T-helper 2 cell (primary cell): ENCODE measurements at places on chromosomes 13 and 19.

DNA sequence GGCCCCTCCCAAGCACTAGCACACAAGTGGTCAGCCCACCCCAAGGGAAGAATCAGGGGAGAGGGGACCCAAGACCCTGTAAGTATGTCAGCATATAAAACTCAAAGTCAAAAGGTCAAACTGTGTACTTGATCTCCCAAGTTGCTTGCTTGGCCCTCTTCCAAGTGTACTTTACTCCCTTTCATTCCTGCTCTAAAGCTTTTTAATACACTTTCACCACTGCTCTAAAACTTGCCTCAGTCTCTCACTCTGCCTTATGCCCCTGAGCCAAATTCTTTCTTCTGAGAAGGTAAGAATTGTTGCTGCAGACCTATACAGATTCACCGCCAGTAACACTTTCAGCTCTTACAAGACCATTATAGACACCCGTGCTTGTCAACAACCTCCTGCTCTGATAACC is 15.1 kb upstream of the RNASEH2B start:
- no peak for DNase-seq

DNA sequence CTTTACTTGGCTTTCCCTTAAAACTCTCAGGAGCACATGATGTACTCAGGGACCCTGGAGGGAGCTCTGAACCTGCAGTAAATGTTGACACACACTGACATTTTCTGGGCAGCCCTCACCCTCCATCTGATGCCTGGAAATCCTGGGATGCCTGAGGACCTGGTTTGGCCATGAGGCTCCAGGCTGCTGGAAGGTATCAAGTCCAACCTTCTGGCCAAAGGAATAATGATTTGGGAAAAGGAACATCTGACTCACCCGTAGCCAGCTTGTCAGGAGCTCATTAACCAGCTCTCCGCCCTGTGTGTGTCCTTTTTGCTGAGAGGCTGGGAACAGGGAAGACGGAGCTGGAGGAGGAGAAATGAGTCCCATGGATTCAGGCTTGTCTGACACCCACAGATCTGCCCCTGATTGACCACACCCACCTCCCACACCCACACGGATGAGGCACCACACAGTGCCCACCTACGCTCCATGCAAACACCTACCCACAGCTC is 10.3 kb downstream of the ZNF558 start:
- no peak for DNase-seq

DNA sequence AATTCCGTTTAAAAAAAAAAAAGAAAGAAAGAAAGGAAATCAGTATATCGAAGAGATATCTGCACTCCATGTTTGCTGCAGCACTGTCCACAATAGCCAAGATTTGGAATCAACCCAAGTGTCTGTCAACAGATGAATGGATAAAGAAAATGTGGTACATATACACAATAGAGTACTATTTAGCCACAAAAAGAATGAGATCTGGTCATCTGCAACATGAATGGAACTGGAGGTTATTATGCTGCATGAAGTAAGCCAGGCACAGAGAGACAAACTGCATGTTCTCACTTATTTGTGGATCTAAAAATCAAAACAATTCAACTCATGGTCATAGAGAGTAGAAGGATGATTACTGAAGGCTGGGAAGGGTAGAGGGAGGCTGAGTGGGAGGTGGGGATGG is 16.3 kb downstream of the ZNF565 start:
- DNase-seq = no peak

GRCh38 chr13:48038761-48039160 is 1.2 kb downstream of the NUDT15 start:
- no peak for DNase-seq

- no peak for DNase-seq
Measured at GRCh38 chr13:38350114-38350617, 515 bp downstream of the UFM1 start.

DNA sequence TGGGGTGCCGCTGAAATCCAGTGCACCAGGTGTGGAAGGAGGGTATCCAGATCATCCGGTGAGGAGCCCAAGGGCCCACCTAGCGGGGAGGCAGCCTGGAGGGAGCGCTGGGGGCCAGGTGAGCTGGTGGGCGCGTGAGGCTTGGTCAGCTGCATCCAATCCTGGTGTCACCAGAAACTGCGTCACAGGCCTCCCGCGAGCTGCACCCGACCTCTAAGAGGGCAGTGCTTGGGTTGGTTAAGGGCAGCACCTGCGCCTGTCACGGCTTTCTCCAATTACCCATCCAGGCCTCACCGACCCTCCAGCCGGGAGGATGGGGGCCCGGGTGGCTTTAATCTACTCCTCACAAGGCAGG is 284 bp downstream of the RNF17 start:
- no peak for DNase-seq

- DNase-seq = no peak
Measured at GRCh38 chr13:43054803-43055802, 31.7 kb downstream of the DNAJC15 start.
